Activated CD8-positive, alpha-beta memory T cell treated with anti-CD3 and anti-CD28 coated beads for 48 hours (primary cell): ENCODE measurements at places on chromosomes 12 and 14.

DNA sequence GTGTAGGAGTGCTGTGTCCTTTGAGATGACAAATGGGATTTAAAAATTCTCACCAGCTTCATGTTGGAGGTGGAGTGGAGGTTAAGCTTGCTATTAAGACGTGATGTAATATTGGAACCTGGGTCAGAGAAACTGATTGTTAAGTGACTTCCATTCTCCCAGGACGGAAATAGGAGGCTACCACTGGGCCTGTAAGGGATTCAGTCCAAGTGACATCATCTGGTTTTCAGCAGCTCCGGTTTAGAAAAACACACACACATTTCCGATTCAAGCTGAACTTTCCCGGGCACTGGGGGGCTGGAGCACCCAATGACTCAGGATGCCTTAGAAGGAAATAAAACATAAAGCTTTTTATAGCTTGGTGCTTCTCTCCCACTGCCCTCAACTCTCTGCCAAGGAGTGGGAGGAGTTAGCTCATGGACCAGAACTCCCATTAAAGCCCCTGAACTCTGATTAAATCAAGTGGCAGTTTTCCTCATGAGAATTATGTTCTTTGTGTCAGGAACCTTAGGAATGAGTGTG, 12.4 kb downstream of the CALM1 start:
- no peak for DNase-seq

DNA sequence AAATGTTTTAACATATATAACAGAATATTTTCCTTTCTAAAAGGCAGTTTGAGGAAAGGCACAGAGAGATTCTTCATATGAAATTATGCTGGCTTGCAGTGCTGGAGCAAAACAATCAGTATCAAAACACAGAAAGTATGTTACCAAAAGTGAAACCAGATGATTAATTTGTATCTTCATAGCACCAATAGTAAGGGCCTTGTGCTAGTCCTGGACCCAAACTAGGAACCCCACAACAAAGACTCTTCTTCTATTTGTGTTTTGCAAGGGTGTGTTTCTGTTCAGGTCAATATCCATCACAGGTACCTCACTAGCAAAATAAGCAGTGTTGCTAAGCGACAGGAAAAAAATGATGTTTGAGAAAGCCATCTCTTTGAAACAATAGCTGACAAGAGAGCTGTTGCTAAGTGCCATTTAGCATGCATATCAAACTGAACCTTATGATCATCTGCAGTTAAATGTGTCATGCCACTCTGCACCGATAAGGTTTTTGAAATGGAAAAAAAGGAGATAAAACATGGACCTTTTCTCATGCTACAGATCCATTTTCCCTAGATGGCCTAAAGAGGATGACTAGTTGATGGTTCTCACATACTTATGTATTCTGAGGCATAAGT, 196.2 kb upstream of the ALG10 start:
- no peak for DNase-seq

DNA sequence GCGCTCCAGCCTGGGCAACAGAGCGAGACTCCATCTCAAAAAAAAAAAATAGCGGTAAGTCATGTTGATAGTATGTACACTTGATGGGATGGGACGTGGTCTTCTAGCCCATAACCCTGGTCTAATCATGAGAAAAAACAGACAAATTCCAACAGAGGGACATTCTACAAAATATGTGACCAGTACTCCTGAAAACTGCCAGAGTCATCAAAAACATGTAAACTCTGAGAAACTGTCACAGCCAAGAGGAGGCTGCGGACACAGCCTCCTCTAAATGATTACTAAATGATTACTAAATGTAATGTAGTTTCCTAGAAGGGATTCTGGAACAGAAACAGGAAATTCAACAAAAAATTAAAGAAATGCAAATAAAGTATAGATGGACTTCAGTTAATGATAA, 20.9 kb downstream of the CDKL1 start:
- DNase-seq, result no peak

DNA sequence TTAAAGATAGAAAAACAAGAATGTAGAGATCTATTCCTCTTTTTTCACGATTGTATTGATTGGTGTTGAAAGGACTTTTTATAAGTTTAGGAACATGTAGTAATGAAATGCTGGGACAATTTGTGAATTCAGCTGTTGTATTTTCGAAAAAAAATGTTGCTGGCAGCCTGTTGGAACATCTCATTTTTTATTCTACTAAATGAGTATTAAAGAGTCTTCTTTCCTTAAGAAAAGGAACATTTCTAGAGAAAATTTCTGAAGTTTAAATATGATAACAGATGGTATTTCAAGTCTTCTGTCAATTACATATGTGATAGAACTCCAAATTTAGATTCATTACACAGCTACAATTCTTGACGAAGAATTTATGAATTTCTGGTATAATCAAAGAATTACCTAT, 189.6 kb downstream of the TMEM117 start:
- DNase-seq, result no peak

DNA sequence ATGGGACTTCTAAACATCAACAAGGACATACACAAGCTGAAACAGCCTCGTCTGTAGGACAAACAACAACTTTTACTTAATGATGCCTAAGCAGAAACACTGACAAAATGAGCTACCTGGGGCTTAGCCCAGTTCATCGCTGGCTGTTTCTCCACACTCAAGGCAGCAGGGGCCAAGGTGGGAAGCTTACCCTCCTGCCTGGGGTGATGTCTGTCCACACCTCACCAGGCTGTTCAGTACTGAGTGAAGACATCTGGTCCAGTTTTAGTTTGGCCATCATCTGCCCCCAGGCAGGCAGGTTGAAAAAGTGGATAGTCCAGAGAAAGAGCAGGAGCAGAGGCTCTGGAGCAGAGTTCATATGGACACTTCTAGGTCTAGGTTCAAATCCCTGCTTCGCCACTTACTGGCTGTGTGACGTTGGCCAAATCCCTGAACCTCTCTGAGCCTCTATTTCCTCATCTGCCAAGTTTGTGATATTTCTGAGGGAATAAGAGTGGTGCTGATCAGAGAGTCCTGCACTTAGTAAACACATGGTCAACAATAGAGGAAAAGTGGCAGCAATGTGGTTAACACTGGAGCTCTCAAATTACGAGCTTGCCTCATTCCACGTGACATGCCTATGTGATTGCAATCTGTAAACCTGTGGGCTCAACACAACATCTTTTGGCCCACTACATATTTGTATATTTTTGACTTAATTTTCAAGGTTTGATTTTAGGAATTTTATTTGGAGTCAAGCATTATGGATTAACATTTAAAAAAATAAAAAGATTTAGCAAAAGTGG, 720.1 kb upstream of the TMEM132C start:
- no peak for DNase-seq

DNA sequence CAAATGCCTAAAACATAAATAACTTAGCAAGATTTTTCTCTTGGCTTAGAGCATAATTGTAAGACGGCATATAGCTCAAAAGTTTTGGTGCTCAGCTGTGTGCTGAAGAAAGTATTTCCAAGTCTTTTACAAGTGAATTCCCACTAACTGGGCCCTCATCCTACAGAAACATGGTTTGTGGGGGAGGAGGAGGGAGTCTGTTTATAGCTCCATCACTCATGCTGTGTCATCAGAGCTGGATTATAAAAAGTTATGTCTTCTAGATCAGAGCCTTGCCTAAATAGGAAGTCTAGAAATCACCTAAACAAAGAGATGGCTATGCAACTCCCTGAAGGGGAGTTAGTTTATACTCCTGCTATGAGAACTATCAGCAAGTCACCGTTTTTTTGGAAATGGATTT, 65.9 kb upstream of the OTOGL start:
- DNase-seq, result no peak

DNA sequence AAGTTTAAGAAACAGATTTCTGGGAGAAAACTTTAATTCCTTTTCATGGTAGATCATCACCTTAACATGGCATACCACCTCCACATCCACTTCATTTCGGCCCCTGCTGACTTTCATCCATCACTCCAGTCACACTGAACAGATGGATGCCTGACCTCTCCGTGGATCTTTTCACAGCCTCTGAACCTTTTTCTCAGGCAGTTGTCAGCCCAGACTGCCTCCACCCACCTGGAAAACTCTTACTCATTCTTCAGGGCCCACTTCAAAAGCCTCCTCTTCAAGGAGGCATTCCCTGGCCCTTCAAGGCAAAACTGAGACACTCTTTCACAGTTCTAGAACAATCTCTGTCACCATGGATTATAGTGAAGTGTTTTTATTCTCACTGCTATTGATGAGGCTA, 52.9 kb downstream of the GXYLT1 start:
- DNase-seq, result no peak

DNA sequence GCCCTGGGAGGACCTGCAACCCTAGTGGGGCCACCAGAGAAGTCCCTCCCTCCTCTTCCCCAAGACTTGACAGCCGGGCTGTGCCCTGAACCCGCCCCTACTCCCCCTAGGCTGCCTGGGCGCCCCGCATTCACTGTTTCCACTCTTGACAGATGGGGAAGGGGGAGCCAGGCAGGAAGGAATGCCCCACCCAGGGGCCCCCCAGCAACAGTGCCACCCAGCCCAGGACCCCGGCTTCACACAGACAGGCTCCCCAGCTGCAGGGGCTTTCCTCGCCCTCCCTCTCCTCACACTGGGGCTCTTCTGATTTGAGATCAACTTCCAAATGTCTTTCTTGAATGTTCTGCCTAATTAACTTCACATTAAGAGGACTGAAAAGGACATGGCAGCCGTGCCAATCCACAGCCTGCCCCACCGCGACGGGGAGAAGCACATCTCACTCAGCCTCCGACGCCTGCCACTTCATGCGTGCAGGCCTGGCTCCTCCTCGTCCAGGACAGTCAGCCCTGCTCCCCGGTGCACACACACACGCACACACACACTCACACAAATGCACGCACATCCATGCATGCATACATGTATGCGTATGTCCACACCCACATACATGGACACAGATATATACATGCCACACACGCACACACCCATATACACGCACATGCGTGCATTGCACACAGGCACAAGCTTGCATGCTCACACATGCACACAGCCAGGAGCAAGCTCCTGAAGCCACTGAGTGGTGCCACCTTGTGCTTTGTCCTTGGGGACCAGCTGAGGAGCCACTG, 19.6 kb upstream of the C14orf180 start:
- no peak for DNase-seq
